Activated naive CD8-positive, alpha-beta T cell treated with anti-CD3 and anti-CD28 coated beads, Interleukin-2, amount 50 U/mL, for 24 hours (primary cell): ENCODE measurements at places on chromosomes 5 and 9.

DNA sequence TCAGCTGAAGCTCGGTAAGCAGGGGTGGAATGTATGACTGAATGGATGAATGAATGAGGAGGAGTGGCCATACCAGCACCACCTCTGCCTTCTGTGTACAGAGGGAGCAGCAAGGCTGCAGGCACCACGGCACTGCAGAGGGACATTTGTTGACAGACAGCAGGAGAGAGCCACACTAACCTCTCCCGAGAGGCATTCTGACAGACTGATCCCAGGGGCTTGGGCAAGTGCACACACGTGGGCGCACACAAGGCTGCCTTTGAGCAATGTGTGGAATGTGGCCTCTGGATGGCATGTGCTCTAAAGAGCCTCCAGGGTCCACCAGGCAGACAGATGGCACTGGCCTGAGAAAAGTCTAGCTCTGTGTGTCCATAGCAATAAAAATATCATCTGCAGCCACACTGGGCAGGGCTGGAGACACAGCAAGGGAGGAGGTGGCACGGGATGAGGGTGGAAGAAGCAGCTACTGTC, 111.8 kb downstream of the ACTL7B start:
- H3K27me3 ChIP-seq = no peaks in the 10 kb centered on the region
- no peak overlapping the region for H3K27ac ChIP-seq
- H3K4me1 ChIP-seq = no peaks in the 10 kb centered on the region
- H3K36me3 ChIP-seq = no peaks in the 10 kb centered on the region
- DNase-seq = no peak

DNA sequence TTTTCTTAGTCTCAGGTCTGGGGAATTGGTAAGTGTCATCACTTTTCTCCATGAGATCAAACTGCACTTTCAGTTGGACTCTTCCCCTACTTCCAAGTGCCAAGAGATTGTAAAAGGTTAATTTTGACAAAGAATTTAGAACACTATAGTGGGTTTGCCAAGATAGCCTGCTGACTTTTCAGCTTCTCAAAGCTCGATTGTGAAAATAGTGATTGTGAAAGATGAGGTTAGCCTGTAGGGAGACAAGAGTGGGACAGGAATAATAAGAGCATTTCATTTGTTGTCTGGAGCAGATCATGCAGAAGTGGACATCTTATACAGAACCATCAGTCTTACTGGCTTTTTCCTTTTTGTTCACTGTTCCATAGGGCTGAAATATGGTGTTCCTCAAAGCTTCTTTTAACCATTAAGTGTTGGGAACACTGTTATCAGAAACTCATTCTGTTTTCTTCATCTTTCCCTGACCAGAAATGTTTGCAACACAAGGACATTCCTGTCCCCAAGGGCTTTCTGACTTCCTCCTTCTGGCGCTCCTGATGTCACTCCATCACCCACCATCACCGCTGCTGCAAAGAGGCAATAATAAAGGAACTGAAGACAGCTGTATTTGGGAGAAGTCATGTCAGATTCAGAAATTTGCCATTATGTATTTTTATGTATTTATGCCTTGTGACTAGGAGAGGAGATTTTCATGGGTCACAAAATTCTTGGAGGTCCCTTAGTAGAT, 11.6 kb upstream of the SPTAN1 start:
- no peak overlapping the region for H3K27ac ChIP-seq
- H3K4me1 ChIP-seq = peaks cover 4% of the 10 kb centered on the region
- DNase-seq = no peak

DNA sequence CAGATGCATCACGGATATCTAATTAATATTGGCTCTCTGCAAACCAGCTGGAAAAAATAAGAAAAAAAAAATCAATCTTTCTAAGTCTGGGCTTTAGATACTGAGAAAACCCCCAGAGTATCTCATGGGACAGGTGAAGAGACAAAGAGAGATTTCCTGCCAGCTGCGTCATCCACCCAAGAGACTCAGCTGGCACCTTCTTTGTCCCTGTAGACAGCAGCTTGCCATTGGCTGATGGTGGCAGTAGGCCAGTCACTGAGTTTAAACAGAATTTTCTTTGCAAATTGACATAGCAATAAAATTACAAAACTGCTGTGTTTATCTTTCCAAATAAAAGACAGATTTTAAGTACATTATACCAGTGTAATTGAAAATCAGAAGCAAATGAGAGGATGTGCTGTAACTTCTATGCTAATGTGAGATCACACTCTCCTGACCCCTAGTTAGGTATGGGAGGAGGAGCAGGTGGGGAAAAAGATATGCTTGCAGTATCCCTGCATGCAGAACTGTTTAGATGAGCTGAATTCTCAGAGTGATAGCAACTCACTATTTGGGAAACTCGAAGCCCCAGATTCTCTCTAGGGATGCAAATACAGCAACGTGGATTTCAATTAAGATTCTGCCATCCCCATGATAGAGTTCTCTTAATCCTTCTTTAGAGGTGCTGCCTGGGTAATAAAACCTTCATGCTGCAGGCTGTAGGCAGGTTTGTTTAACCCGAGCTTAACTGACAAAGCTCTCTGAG, 72.2 kb downstream of the NMUR2 start:
- no peaks in the 10 kb centered on the region for H3K36me3 ChIP-seq
- H3K27ac ChIP-seq = no peak overlapping the region
- H3K27me3 ChIP-seq = peaks cover 2% of the 10 kb centered on the region

- no peaks in the 10 kb centered on the region for H3K27me3 ChIP-seq
- H3K36me3 ChIP-seq = no peaks in the 10 kb centered on the region
- no peaks in the 10 kb centered on the region for H3K4me1 ChIP-seq
- no peak overlapping the region for H3K27ac ChIP-seq
These were observed 677.0 kb upstream of the KLF4 start for GRCh38 chr9:108166519-108166918.

GRCh38 chr5:61808091-61808490, 476.0 kb downstream of the ZSWIM6 start:
- no peaks in the 10 kb centered on the region for H3K4me1 ChIP-seq
- H3K4me3 ChIP-seq = no peak overlapping the region
- H3K27me3 ChIP-seq = peaks cover 6% of the 10 kb centered on the region

GRCh38 chr5:153623751-153624450, 133.4 kb downstream of the GRIA1 start:
- no peaks in the 10 kb centered on the region for H3K36me3 ChIP-seq
- no peak for DNase-seq
- no peak overlapping the region for H3K27ac ChIP-seq

DNA sequence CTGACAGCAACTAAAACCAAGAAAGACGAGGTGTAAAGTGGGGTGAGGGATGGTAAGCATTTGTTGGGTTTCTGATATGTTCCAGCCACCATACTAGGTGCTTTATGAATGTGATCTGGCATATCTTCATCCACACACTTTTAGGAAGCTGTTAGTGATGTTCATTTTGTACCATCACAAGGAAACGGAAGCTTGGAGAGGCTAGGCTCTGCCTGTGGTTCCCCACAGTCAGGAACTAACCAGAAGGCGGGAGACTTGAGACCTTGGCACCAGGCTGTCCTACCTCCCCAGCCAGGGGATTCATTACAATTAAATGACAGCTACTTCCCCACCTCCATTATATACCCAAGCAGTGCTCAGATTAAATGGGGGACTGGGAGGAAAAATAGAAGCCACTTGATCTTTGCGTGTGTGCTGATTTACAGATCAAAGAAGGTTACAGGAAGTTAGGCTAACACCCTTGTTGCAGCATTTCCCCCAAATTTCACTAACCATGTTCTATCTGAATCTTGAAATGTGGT, 43.0 kb downstream of the SFXN1 start:
- H3K36me3 ChIP-seq = peaks cover 90% of the 10 kb centered on the region
- H3K4me3 ChIP-seq = peak overlapping the region; percentile 85
- H3K4me1 ChIP-seq = peaks cover 80% of the 10 kb centered on the region
- H3K27me3 ChIP-seq = peaks cover 2% of the 10 kb centered on the region

DNA sequence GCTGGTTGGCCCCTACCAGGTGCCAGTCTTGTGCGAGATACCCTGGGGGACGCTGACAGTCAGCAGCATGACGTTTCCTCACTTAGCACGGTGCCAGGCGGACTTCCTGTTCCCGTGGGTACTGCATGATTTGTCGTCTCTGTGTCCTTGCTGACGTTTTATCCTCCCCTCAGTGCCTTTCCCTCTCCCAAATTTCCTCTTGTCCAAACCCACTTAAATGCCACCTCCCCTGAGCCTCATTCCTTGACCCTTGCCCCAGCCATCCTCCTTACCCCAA, 60.6 kb upstream of the SAP30L start:
- DNase-seq = peak; percentile 14
- no peak overlapping the region for H3K4me3 ChIP-seq
- peaks cover 13% of the 10 kb centered on the region for H3K4me1 ChIP-seq

DNA sequence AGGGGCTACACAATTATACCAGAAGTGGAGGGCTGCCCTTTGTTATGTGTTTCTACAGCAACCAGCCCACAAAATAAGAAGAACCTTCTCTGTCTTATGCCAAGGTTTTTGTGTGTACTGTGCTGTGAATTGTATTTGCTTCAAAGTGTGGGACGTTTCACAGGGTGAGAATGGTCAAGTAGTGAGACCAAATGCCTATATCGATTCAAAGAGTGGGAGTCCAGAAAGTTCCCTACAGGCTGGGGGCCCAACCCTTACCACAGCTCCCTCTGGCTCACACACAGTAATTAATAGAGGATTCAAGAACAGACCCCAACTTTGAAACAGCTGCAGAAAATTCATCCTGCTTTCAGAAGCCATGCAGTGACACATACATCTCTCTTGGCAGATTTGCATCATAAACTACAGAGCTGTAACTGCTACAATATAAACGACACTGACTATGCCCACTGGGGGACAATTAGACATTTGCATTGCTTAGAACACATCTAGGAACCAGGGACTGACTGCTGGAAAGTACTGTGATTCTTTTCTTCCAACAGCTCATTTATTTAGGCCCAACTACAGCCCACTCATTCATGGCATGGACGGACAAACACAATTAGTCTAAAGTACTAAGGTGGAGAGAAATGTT, 12.8 kb downstream of the ENC1 start:
- no peak overlapping the region for H3K4me3 ChIP-seq
- no peak overlapping the region for H3K27ac ChIP-seq
- peaks cover 29% of the 10 kb centered on the region for H3K4me1 ChIP-seq
- H3K36me3 ChIP-seq = no peaks in the 10 kb centered on the region
- peaks cover 20% of the 10 kb centered on the region for H3K27me3 ChIP-seq

DNA sequence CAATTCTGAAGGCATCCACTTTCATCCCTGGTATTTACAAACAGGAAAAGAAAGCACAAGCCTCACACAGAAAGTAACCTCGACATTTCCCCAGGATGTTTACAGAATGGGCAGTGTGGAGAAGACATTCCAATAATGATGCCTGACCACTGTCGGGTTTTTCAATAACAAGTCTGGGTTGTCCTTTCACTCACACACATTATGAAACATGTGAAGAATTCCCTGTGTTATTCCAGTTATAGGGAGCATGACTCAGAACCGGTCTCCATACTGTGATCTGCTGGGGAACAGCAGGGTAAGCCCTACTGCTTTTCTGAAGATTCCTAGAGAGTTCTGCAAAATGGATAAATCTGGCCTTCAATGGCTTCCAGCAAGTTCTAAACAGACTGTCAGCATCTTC, 155.3 kb downstream of the ADAMTS12 start:
- no peaks in the 10 kb centered on the region for H3K27me3 ChIP-seq
- DNase-seq = no peak
- H3K27ac ChIP-seq = no peak overlapping the region
- H3K36me3 ChIP-seq = no peaks in the 10 kb centered on the region
- H3K4me1 ChIP-seq = no peaks in the 10 kb centered on the region

- DNase-seq = no peak
- no peaks in the 10 kb centered on the region for H3K4me1 ChIP-seq
- no peaks in the 10 kb centered on the region for H3K27me3 ChIP-seq
- no peak overlapping the region for H3K27ac ChIP-seq
- no peaks in the 10 kb centered on the region for H3K36me3 ChIP-seq
These were observed 246.6 kb downstream of the ENC1 start for GRCh38 chr5:74393943-74394342.

DNA sequence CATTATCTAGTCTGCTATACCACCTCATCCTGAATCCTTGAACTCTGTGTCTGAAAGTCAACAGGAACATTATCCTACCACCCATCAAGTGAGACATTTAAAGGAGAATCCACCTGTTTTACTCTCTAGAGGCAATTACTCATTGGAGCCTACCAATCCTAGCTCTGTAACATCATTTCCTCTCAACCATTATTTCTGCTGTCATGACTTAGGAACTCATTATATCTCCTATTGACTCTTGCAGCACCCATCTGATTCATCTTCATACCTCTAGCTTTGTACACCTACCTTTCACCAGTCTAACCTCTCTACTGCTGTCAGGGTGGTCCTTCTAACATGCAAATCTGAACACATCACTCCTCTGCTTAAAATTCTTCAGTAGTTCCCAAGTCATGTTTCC, 481.5 kb downstream of the NFIB start:
- H3K4me3 ChIP-seq = no peak overlapping the region
- no peaks in the 10 kb centered on the region for H3K36me3 ChIP-seq
- H3K4me1 ChIP-seq = no peaks in the 10 kb centered on the region
- H3K27ac ChIP-seq = no peak overlapping the region

DNA sequence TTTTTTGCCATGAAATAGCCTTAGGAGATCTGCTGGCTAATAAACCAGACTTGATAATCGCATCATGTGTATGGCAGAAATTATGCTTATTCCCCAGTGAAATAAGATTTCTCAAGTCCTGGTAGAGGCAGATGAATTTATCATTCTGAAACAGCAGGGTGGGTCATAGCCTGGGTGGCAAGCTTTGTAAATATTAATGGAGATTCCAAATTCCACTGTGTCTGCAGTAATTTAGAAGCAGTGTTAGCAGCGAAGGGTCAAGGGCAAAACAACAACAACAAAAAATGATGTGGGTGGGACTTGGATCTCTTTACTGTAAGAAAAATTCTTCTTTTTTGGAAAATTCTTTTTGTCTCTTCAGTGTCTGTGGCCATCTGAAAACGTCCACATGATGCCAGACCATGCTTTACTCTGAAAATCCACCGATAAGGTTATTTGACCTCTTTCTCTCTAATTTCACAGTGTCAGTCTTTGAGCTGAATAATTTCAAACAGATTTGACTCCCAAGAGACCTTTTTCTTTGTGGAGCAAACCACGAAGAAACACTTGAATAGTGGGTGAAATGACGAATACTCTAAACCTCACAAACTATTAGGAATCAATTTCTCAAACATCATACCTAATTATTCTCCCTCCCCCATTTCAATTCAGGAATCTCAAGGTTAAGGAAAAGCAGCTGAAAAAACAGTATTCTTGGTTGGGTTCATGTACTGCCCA, 106.0 kb upstream of the RPS23 start:
- H3K4me1 ChIP-seq = peaks cover 5% of the 10 kb centered on the region
- H3K27ac ChIP-seq = no peak overlapping the region
- H3K27me3 ChIP-seq = no peaks in the 10 kb centered on the region
- no peak for DNase-seq
